ENCODE measurements at places on chromosomes 11 and 22.

- no peak for DNase-seq
Observed at GRCh38 chr11:21771097-21771496, 421.8 kb upstream of the ANO5 start.

- DNase-seq, result no peak
Observed at GRCh38 chr11:116563028-116563711, 209.6 kb downstream of the BUD13 start.

- DNase-seq, result no peak
Observed at GRCh38 chr11:2800655-2801531, 84.7 kb downstream of the CDKN1C start.

DNA sequence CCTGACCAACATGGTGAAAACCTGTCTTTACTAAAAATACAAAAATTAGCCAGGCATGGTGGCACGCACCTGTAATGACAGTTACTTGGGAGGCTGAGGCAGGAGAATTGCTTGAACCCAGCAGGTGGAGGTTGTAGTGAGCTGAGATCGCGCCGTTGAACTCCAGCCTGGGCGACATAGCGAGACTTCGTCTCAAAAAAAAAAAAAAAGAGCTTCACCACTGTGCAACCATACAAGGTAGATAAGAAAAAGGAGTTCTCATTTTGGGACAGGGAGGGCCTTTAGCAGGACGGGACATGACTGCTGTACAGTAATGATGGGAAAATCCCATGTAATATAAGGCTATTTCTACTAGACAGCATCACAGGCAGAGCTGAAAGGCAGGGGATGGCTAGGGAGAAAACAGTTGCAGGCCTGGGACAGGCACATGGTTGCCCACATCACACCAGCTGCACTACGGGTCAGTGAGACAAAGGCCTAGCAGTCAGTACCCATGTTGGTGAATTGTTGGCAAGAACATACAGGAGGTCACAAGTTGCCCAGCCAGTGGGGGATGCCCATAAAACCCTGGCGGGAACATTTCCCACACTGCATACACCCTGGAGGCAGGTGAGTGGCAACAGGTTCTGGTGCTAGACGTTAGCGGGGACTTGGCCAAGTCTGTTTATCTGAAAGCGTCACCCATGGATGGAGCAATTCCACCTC lies 5.4 kb downstream of the TANGO2 start:
- DNase-seq, result no peak

GRCh38 chr11:45483416-45483815 lies 182.0 kb downstream of the CHST1 start:
- no peak for DNase-seq

DNA sequence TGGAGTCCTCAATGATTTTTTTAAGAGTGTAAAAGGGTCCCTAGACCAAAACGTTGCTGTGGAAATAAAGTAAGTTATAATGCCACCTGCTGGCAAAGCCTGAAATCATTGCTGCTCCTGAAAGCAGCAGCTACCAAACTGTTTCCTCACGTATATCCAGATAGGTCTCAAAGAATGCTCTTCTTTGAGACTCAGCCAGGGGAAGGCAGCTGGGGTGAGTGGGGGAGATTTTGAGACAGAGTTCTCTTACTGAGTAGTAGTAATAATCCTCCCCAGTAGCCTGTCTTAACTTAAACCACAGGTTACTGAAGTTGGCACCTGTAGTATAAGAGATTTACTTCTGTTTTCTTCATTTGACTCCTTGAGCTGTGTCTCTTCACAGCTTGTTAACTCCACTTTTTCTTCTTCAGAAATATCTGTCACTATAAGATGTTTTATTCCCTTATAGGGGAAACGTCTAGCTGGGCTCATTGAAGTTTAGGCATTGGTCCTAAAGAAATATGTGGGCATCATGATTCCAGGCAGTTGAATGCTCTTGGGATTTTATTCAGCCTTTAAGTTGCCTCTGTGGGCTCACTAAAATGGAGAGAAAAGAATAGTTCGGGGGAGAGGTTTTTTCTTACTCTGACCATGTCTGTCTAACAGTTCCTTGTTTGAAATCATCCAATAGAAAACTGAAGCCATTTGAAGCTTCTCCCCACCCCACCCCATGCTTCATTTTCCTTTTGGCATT lies 77.9 kb downstream of the BTBD10 start:
- DNase-seq, result peak; percentile 37
